BJ (cell line): ENCODE measurements at places on chromosomes 12 and 14.

GRCh38 chr12:1046727-1047126 lies 55.7 kb downstream of the ERC1 start:
- no peak for DNase-seq

GRCh38 chr12:123983822-123984485 lies 10.9 kb downstream of the ZNF664 start:
- no peak for DNase-seq

- DNase-seq, result no peak
These were observed 47.1 kb upstream of the CDKN3 start for GRCh38 chr14:54349713-54350112.

GRCh38 chr12:81170072-81170471 lies 92.2 kb downstream of the ACSS3 start:
- DNase-seq, result peak; percentile 1

- no peak for DNase-seq
These were observed 23.3 kb downstream of the NINJ2 start for GRCh38 chr12:639988-640387.

DNA sequence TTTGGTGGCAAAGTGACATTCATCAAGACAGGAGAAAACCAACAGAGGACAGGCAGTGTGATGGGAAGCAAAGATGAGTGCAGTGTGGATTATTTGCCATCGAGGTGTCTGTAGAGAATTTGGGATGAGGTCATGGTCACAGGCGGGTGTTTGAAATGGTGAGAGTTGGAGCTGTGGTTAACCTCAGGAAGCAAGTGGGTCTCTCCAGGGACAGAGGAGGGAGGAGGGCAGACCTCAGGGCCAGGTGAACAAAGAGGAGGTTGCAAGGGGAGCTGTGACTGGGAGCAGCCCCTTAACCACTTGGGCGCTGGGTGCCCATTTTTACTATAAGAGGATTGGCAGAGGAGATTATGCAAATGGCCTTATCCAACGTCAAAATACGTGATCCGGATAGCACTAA lies 7.0 kb downstream of the FZD10 start:
- DNase-seq, result no peak

DNA sequence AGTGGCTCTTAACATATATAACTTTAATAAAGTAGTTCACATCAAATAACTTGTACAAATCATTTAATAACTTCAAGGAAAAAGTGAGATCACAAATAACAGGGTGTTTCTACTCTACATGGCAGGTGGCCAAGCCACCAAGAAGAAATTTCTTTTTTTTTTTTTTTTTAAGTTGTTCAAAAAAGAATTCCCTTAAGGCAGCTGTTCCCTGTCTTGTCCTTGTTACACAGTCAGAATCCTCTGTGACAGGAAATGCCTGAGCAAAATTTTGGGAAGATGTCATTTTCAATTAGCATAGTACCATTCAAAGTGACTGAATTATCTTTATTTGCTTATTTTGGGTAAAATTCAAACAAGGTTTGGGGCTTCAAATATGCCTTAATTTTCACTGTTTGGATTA lies 79.4 kb downstream of the LIN7A start:
- DNase-seq, result no peak

GRCh38 chr12:126157575-126157966 lies 1092.3 kb downstream of the AACS start:
- no peak for DNase-seq

GRCh38 chr12:121796855-121797751 lies 3.6 kb upstream of the RHOF start:
- no peak for DNase-seq

GRCh38 chr12:114888928-114889584 lies 205.1 kb upstream of the TBX3 start:
- DNase-seq, result no peak

GRCh38 chr14:55372825-55373224 lies 38.8 kb downstream of the ATG14 start:
- no peak for DNase-seq

GRCh38 chr12:109615556-109616229 lies 42.1 kb downstream of the MVK start:
- DNase-seq, result no peak

DNA sequence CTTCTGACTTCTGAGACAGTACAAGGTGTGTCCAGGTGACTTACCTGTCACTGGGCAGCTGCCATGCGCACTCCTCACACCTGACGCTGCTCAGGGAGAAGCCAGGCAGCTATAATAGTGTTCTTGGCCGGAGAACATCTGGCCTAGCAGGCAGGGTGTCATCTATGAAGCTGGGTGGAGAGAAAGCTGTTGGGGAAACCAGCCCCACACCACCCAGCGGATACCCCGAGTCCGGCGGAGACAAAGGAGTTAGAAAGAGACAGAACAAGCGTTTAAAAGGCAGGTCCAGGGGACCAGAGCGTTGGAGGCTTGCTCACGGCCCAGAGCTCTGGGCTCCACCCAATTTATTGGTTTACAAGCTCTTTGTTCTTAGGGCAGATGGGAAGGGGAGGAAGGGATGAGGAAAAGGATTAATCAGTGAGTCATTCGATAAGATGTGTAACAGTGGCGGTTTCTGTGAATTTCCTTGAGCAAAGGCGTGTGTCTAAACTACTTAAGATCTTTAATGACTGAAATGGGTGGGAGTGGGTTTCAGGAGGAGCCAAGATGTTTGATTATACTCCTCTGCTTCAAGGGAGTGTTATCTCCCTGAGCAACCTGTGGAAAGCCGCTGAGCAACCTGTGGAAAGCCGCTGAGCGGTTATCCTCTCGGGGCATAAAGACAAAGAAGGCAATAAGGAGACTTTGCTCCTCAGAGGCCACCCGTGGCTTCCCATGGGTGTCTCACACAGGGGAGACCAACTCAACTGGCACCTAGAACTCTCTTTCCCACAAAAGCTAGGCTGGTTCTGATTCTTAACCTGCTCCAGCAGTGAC lies at the start of gene GALNT8:
Gene GALNT8, plus strand, starts transcription at position 580 of the 816 bp plus-strand sequence. CDS start 278 bp downstream, outside the sequence.
- no peak for DNase-seq

DNA sequence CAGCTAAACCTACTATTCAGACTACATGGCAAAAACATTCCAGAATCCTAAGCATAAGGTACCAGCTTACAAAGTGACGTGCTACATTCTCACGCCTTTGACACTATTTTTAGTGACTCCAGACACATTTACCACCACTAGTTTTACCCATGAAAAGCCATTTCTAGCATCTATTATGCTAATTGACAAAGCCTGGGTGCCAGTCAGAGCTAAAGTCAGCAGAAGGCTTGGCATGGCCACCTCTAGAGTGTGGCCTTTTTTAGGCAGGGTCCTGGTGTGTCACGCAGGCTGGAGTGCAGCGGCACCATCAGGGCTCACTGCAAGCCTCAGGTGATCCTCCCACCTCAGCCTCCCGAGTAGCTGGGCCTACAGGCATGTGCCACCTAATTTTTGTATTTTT lies 75.7 kb downstream of the NT5DC3 start:
- no peak for DNase-seq

- no peak for DNase-seq
These were observed 26.0 kb upstream of the RXYLT1 start for GRCh38 chr12:63753743-63754142.

- DNase-seq, result no peak
These were observed 92.0 kb downstream of the EPS8 start for GRCh38 chr12:15697201-15697600.

GRCh38 chr14:101201535-101202151 lies 298.1 kb upstream of the RTL1 start:
- DNase-seq, result no peak

DNA sequence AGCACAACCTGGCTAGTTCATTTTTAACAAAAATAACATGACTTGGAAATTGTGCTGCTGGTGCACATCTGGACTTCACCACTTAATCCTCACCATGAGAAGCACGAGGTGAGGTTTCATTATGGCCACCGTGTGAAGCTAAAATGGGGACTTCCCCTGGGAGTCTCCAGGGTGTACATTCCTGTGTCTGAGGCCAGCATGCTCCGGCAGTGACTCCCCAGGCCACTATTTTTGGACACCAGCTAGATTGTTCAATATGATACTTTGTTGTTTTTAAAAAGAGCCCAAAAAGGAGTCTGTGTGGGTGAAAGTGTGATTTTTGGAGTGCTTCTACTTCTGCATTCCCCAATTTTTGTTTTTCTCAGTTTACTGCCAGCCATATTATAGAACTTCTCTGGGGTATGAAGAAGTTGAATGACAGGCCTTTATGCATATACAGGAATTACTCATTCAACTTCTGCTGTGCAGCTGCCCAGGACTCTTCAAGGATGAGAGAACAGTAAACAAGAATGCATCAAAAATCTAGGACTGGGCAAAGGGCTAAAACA lies 16.9 kb upstream of the AICDA start:
- peak; percentile 34 for DNase-seq

DNA sequence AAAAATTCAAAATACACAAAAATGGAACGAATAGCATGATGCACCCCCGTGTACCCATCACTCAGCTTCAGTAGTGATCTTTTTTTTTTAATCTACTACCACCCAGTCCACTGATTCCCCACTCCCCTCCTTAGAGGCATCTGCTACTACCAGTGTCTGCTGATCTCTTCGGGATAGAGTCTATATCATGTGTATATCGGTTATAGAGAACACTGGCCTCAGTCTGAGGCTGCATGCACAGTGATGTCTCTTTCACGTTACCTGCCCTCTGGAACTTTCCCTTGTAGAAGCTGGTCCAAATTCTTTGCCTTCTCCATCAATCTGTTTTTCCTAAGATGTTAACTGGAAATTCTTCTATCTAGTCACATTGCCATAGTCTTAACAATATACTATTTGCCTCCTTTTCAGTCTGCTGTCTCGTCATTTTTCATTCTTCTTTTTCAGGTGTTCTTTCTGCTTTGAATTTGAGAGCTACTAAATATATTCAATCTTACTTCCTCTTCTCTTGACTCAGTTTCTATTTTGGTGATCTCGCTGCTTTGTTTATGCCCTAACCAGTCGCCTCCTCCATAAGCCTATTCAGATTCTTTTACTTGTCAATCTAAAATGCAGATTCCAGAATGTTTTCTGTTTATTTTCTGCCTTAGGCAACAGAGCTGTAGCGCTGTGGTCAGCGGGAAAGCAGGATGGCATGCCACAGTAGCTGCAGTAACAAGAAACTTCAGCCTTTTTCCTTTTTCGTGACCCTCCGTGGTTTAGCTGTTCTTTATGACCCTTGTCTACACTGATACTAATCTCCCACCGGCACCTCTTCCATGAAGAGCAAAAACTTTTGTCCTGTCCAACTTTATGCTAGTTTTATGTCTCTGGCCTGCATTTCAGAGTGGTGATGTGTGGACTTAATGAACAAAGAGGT lies 67.0 kb downstream of the FBXW8 start:
- no peak for DNase-seq

DNA sequence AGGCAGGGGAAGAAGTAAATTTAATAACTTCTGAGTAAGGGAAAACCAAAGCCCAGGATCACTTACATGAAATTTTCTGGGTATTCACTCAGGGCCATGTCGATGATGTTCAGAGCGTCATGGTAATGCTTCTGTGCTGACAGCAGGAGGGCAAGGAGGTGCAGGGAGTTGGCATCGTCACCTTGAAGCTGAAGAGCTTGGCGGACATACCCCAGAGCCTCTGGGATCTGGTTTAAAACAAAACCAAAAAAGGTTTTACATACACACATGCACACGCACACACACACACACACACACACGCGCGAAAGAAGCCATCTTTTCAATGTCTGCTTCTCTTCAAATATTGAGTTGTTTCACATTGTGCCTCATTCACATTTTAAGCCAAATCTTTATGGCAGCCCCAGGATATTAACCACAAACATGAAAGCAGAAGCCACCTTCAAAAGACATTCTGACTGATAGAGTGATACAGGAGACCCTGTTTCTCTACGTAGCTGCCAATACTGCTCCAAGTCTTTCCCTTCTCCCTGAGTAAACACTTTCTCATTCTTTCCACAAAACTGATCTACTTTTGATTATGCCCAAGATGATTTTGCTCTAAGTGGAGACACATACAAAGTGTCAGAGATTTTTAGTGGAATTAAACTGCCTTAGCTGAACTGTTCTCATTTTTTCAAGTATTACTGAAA lies 172.1 kb downstream of the TTC7B start:
- DNase-seq, result no peak

DNA sequence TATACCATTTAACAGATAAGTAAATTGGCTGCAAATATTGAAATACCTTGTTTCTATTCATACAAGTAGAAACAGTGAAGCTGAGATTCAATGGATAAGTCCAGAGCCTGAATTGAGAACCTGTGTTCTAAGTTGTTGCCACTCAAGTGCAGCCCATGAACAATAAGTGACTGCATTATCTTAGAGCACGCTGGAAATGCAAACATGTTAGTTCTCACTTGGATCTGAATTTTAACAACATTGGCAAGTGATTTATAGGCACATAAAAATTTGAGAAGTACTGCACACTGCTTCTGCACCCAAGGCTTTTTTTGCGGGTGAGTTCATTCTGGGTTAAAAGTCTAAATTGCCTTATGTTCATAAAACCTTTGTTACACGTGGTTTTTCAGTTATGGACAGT lies 484.3 kb downstream of the NAV3 start:
- DNase-seq, result no peak

GRCh38 chr12:53267306-53267998 lies 647 bp upstream of the ESPL1 start:
- no peak for DNase-seq

- no peak for DNase-seq
These were observed 46.1 kb upstream of the PTPRO start for GRCh38 chr12:15276088-15276698.

DNA sequence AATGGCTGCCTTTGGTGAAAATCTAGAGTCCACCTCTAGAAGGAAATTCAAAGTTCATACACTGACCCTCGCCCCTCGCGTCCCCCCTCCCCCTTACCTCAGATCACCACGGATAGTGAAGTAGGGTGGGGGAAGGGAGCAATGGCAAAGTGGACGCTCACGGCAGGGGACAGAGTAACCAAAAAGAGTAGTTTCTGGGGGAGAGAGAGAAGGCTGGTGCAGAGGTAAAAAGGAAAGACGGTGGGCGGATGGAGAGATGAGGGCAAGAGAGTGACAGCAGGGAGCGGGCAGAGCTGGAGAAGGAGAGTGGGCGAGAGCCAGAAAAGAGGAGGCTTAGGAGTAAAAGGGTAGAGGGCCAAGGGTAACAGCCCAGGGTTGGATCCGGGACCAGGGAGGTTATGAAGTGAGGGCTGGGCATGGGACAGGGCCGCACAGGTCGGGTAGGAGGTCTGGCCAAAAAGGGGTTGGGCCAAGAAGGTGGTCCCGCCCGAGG lies 423 bp downstream of the ALDH6A1 start:
- DNase-seq, result no peak

GRCh38 chr14:50021261-50022031 lies 94.9 kb downstream of the VCPKMT start:
- no peak for DNase-seq

GRCh38 chr12:81329085-81329484 lies 251.2 kb downstream of the ACSS3 start:
- no peak for DNase-seq

- no peak for DNase-seq
These were observed 1.1 kb upstream of the YY1 start for GRCh38 chr14:100237735-100238418.

DNA sequence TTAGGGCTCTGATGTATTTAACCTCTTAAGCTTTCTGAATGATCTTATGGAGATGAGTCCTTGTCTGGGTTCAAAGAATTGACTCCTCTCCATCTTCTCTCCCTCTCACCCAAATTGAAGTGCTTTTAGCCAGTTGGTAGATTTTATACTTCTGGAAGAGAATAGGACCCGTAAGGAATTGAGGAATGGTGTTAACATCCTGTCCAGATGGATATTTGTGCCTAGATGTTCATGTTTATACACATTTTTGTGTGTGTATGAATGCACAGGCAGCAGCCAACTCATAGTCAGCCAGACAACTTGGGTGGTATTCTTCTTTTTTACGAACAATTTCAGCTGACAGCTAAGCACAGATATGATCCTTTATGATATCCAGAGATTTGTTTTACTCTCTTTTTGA lies 449.6 kb upstream of the RGS6 start:
- DNase-seq, result no peak

GRCh38 chr12:55797068-55797467 lies 20.5 kb downstream of the SARNP start:
- DNase-seq, result no peak
